ENCODE measurements at places on chromosomes 16 and 17.

DNA sequence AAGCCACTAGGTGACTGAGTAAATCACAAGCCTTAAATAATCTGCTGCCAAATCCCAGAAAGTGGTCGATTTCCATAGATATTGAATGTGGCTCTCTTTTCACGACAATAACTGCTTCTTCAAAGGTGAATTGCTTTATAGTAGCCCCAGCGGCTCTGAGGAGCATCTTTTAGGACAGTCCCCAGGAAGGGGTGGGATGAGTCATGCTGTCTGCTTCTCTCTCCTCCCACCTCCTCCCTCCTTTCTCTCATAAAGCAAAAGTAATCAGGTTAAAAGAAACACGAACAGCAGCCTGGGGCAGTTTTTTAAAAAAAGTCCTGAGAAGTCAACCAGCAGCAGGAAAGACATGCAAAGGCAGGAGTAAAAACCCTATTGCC lies 1.8 kb downstream of the KIAA0513 start:
- no peak for DNase-seq

GRCh38 chr16:65574326-65574966 lies 452.6 kb upstream of the CDH11 start:
- DNase-seq: no peak

GRCh38 chr17:41060052-41060604 lies at the start of gene KRTAP2-3:
Gene KRTAP2-3, minus strand, starts transcription at chr17:41060114. Its CDS starts 64 bp downstream, at chr17:41060050.
- no peak for DNase-seq

DNA sequence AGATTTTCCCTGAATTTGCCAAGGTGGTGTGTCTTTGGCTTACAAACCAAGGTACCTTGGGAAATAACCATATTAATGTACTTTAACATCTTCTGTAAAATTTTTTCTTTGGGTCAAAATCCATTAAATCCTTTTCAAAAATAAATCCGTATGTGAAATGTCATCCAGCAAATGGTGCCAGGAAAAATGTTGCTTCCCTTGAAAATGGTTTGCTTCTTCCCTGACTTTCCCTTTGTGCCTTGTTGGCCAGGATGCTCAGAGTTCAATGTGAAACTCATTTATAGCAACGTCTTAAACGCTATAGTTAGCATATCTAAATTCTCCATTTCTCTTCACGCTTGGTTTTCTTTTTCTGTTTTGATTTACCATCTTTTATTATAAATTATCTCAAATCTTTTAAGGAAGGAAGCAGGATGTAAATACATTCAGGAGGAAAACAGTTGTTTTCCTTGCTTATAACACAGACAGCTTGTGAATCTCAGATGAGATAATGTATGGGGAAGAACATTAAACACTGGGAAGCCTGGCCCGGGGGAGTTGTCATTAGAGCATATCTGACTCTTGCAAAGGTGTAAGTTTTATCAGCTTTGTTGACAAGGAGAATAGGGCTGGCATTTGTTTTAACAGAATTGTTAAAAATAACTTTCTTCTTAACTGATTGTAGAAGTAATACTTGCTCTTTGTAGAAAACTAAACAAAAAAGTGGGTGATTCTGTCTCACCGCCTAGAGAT lies 42.1 kb downstream of the GPRC5B start:
- DNase-seq: no peak

DNA sequence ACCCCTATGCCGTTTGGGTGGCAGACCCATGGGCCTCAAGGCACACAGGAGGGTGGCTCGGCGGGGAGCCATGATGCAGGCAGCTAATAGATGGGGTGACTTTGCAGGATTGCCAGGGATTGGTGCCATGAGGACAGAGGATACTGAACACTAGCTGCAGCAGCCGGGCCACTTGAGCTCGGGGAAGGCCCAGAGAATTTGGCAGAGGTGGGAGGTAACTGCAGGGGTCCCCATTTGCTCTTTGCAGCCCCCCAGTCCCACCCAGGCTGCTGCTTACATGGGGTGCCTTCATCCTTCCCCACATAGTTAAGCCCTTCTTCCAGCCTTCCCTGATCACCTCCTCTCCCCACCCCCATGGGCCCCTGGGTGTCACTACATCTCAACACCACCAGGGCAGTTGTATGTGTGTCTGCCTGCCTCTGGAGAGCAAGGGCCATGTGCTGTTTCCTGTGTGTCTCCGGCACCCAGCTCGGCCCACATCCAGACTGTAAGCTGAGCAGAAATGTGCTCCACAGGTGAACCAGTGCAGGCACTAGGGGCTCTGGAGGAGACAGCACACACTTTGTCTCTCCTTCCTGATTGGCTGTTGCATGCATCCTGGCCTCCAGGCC lies 52.0 kb downstream of the SREBF1 start:
- DNase-seq: no peak

GRCh38 chr17:79825580-79825921 lies 13.7 kb downstream of the CBX4 start:
- DNase-seq: no peak

DNA sequence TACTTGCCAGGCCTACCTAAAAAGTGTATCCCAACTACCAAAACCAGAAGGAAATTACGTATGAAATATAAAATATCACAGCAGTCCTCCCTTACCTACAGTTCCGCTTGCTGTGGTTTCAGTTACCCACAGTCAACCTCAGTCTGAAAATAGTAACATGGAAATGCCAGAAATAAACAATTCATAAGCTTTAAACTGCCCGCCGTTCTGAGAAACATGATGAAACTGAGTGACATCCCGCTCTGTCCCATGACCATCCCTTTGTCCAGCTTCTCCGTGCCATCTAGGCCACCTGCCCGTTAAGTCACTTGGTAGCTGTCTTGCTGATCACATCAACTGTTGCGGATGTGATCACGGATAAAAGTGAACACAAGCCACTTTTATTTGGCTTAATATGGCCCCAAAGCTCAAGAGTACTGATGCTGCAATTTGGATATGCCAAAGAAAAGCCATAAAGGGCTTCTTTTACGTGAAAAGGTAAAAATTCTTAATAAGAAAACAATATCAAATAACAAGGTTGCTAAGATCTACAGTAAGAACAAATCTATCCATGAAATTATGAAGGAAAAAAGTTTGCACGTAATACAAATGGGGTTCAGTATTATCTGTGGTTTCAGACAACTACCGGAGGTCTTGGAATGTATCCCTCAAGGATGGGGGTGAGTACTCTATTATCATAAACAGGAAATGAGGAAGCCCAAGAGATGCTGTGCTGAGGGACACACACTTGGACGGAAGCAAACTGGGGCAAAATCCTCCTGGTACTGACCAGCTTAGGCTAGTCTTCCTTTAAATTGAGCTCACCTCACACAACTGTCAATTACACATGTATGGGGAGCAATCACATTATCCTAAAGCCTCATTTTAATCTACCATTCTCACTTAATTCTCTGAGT lies 8.2 kb downstream of the USP22 start:
- no peak for DNase-seq

GRCh38 chr17:34823023-34823422 lies 138.2 kb downstream of the CCT6B start:
- no peak for DNase-seq

DNA sequence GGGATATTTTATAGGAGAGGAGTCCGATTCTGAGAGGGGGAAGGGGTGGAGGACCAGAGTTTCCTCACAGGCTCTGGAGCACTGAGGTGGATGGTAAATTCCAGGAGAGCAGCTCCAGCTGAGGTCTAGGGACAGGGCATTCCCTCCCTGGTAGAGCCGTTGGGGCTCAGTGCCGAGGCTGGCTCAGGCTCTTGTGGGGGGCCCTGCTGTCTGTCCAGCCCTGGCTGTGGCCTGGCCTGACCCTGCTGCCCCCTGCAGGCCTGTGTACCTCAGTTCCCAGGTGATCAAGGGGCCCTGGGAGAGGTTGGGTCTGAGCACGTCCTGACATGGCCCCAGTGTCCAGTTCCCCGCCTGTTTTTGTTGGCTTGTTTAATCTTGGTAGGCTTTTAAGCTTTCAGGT lies 16.8 kb downstream of the ZNF750 start:
- no peak for DNase-seq

- DNase-seq: no peak
These were observed 12.5 kb downstream of the ZSCAN32 start for GRCh38 chr16:3388325-3388724.

DNA sequence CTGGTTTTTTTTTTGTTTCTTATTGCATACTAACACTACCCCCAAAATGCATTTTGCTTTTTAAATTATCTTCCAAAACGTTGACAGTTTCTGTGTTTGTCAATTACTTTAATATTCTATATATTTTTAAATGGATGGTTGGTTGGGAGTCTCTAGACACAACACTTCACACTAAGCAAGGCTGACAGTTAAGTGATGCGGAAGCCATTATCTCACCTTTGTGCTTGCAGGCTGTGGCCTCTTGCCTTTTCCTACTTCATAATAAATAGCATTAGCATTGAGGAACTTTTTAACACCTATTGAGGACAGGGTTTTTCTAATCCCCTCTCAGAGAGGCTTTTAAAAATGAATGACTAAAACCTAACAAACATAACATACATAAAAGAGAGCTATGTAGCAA lies 280.8 kb upstream of the TBX2 start:
- DNase-seq: no peak

DNA sequence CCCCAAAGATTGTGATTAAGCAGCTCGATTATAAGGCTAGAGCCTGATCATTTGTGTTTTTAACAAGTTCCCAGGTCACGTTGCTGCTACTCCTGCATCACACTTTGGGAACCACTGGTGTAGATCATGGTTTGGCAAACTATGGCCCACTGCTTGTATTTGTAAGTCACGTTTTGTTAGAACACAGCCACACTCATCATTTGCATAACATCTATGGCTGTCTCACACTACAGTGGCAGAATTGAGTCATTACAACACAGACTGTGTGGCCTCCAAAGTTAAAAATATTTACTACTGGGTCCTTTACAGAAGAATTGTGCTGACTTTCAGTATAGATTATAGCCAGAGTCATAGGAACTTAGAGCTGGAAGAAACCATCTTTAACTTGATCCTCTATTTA lies 515.3 kb upstream of the PSMD7 start:
- DNase-seq: no peak

GRCh38 chr17:27269201-27269600 lies 24.7 kb upstream of the WSB1 start:
- no peak for DNase-seq

- no peak for DNase-seq
These were observed 1.1 kb upstream of the DOC2A start for GRCh38 chr16:30011714-30012504.

- DNase-seq: no peak
These were observed 83.6 kb upstream of the NKD1 start for GRCh38 chr16:50464325-50465290.

DNA sequence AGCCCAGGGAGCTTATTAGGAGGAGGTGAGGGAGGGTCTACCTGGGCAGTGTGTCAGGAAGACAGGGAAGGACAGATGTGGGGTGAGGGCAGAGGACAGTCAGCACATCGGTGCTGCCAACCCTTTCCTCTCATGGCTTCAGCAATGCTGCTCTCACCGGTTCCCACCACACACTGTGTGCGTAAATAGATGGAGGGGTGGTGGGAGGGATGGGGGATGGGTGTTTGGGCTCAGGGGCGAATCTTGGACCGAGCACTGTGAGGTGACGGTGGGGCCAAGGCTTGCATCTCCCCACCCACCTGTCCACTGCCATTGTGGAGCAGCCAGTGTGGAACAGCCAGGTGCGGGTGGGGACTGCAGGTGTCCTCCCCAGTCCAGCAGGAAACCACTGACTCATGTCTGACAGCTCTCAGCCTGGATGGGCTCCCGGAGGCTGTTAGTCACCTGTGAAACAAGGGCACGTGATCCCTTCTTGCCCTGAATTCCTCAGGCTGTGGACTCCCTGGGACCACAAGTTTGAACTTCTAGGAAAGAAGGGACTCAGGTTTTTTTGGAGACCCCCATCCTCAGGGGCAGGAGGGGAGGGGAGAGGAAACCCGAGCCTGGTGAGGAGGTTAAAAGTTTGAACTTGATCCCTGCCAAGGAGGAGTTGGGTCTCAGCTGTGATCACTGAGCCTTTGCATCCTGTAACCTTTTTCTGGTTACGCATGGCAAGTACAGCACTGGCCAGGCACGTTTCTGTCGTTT lies 42.7 kb upstream of the SMPD3 start:
- DNase-seq: no peak

DNA sequence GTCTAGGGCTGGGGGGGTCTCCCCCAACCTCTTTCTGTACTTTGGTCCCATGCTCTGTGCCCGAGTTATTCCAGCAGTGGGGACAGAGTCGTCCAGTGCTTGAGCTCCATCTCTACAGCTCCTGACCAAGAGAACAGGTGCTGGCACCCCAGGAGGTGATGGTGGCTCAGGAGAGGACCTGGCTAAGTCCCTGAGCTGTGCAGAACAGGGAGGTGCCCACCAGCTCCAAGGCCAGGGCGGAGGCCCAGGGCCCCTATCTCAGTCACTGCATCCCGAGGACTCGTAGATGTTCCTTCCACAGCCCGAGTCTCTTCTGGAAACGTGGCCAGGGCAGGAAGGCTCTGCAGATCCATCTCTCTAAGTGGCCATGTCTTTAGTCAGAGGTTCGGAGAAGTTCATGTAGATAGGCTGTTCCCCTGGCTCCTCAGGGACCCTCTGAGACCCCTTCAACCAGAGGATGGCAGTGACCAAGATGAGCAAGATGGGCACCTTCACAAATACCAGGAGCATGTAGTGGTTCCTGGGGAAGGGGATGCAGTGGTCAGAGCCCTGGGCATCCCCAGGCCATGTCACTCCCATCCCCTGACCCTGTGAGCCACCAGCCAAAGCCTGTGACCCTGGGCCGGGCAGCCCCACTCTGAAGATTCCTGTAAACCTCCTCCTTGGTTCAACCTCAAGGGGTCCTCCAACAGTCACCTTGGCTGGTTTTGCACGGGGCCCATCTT lies 8.7 kb downstream of the CD300LB start:
- no peak for DNase-seq

DNA sequence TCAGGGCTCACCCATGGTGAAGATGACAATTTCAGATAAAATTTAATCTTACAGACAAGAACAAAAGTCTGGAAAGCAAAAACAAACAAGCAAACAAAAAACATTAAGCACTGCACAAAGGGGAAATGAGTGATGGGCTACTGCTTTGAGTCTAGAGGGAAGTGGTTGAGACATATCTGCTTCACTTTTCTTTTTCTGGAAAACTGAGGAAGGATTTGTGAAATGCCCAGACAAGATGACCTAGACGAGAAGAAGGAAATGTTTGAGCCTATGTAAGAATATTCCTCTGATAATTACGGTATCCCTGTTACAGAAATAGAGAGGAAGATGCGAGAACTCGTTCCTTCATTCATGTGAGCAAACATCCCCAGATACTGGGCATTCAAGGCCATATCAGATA lies 11.5 kb upstream of the HYDIN start:
- no peak for DNase-seq

Measured in hematopoietic multipotent progenitor cell treated with erythropoietin and hydrocortisone succinate and interleukin-3 and kit ligand, for 17 days (in vitro differentiated cells).